PC-9 (cell line): ENCODE measurements at places on chromosomes 3 and 15. TPM values are rescaled to one million over a fixed set of nuclear protein-coding genes. Genes with fewer than 3 reads are reported as not detected.

DNA sequence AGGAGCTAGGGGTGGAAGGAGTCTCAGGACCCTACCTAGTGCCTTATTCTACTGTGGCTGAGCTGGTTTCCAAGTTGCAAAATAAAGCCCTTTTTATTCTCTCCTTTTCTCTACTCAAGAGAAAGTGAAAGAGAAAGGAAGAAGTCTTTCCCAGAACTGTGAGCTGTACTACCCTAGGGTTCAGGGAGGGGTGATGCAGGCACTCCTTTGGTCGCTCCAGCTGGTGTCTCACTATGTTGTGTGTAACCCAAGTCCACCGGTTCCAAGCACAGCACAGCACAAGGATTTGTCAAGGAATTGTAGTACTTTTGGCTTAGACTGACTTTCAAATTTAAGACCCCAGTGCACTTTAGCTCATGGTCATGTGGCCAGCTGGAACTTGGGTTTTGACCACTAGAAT lies 1721.7 kb downstream of the OTOL1 start:
- no peak for DNase-seq

- no peak for DNase-seq
Observed at GRCh38 chr3:160106905-160107861, 118.0 kb upstream of the C3orf80 start.

DNA sequence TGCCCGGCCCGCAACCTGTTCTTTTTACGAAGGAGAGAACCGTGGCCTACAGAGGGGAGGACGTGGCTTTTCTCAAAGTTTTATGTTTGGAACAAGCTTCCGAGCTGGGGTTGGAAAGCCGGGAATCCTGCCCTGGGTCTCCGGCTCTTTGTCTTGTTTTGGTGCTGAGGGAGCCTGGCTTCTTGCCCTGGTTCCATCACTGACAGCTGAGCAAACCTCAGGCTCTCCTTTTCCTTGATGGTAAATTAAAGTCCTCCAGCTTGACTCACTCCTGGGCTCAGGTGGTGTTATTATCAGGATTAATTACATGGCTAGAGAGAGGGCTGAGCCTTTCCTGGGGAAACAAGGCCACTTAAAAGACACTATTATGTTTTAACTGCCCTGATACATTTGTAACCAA lies 289.5 kb upstream of the RGMA start:
- DNase-seq, result no peak

GRCh38 chr15:80323285-80323684 lies 71.3 kb upstream of the CTXND1 start:
- no peak for DNase-seq

DNA sequence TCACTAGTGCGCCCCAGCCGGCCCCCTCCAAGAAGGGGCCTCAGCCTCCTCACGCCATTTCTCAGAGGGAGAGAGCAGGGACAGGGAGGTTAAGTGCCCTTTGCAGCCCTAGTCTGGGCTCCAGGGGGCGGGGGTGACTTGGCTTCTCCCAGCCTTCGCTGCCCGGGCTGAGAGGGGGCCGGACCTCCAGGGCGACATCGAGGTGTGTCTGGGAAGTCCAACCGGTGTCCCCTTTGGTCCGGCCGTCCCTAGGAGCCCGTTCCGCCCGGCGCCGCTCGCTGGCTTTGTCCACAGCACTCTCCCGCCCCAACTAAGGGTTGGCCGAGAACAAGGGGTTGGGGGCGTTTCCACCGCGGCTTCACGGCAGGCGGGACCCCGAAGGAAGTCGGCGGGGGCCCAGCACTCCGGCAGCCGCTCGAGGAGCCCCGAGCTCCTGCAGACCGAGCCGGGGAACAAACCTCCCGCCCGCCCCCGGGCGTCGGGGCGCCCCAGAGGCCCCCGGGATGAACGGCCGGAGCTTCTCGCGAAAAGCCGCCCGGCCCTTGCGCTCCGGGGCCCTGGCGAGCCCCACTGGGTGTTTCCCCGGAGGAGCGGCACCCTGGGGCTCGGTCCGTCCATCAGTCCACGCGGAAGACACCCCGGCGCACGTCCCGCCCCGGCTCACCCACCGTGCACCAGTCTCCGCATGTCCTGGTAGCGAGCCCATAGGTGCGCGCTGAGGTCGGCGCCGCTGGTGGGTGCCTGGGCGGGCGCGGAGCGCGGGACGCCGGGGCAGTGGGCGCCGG lies 627 bp downstream of the NT5DC2 start:
- no peak for DNase-seq

The SMCO1 gene
- total RNA-seq, result not detected in 2 replicates
